Erythroblast (primary cell): ENCODE measurements at places on chromosomes 12 and 14.
A peak's percentile ranks its signal among the peaks of the same experiment; 100 is the strongest.

DNA sequence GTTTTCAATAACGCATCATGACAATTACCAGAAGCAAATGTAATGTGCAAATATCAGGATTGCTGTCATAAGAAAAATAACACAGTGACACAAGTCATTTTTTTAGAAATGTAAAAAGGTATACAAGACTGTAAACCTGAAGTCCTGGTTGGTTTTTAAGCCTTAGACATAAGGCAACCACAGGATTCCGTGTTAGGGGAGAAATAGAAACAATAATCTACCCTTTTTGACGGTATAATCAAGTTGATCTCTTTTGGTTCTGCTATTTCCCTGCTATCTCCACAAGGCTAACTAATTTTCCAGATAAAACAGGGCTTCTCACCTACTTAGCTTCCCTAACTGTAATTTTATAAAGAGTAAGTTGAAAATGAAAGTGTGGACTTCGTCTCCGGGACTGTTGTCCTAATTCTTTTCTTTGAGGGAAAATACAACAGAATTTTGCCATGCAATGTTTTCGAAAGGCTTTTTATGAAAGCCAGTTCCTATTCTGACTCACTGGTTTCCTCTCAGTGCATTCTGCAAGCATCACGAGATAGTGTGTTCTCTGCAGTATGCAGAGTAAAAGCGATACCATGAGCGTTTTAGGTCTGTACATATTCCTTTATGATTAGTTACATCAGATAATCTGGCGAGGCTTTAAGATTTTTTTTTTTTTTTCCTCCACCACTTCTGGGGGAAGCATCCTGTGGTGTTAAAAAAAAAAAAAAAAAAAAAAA lies 10.6 kb downstream of the MYO1H start:
- no peak for DNase-seq

- no peak for DNase-seq
Observed at GRCh38 chr12:78563826-78564225, 300.7 kb upstream of the SYT1 start.

DNA sequence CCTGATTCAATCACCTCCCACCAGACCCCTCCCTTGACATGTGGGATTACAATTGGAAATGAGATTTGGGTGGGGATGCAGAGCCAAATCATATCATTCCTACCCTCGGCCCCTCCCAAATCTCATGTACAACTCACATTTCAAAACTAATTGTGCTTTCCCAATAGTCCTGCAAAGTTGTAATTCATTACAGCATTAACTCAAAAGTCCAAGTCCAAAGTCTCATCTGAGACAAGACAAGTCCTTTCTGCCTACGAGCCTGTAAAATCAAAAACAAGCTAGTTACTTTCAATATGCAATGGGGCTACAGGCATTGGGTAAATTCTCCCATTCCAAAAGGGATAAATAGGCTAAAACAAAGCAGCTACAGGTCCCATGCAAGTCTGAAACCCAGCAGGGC lies 634.6 kb downstream of the SLC6A15 start:
- no peak for DNase-seq

DNA sequence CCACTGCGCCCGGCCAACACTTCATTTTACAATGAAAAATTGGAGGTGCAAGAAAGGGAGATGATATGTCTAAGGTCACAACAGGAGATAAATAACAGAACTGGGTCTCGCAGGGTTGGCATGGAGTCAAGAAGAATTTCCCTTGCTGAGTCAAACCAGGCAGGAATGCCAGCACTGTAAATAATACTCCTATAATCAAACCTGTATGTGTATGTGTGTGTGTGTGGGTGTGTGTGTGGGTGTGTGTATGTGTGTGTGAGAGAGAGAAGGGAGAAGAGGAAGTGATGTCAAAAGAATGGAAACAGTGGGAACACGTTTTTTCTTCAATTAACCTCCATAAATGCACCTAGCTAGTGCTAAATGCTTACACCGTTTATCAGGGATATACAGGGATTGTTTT lies 70.4 kb downstream of the TMEM116 start:
- DNase-seq = no peak

- DNase-seq = no peak
Observed at GRCh38 chr12:41061192-41061591, 126.9 kb upstream of the PDZRN4 start.

GRCh38 chr12:104615048-104615561 lies 158.4 kb downstream of the CHST11 start:
- DNase-seq = no peak

DNA sequence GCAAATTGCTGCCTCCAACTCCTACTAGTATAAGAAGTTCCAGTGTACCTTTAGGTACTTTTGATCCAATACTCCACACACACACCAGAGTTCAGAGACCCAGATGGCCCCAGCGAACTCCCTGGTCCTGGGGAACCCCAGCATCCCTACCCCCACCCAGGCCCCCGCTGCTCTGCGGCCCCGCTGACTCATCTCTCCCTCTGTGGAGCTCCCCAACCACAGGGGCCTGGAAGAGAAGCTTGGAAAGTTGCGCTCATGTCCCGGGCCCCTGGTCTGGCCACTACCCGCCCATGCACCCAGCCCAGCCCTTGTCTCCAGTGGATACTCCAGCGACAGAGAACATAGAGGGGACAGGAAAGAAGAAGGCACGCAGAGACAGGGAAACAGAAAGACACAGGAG lies 4.2 kb upstream of the SP7 start:
- no peak for DNase-seq

DNA sequence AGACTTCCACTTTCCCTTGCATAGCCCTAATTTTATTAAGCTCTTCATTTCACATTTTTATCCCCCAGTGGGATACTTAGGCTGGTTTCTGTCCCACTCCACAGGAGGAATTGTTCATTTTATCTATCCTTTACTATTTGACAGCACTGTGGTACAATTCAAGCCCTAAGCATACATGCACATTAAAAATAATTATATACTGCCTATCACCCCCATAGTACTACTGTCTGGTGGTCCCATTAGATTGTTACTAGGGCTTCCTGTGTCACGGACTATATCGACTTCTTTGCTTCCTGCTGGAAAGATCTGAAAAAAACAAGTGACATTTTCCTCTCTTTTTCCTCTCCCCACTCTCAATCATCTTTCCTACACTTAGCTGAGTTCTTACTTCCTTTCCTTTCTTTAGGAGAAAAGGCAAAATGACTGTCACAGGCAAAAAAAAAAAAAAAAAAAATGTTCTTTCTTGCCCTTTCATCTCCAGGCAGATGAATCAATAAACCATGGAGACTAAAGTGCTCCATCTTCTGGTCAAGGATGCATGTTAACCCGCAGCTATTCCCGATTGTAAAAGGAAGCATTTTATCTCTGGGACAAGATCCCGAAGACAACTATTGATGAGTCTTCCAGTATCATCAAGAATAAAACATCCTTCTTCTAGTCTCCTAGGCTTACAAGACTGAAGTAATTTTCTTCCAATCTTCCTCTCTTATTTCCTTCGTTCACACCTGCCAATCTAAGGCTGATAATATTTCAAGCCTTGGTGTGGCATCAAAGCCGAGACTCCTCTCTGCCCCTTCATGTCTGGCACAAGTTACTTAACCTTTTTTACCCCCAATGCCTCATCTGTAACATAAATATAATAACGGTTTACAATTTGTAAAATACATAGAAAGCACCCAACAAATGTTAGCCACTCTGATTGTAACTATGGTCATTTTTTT lies 94.4 kb upstream of the PLEKHG7 start:
- peak; percentile 33 for DNase-seq

DNA sequence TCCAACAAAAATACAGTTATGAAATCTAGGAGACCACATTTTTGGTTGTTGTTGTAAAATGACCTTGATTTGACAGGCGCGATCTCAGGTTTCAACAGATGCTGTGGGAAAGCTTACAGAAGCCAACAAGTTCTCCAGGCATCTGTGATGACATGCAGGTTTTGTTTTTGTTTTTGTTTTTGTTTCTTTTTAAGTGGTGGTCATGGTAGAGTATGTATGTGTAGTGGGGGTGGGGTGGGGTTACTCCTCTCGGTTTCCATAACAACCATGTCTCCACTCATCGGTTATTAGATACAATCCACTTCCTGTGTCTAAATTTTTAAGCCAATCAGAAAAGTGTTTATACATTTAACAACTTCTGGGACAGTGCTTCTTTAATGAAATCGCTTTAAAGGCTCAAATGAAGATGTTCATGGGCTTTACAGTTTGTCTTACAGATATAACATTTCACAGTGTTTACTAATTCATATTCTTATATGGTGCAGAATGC lies 199.9 kb upstream of the FOXN3 start:
- DNase-seq = peak; percentile 72

GRCh38 chr14:68268719-68269118 lies 449.1 kb downstream of the RAD51B start:
- no peak for DNase-seq

- DNase-seq = no peak
Observed at GRCh38 chr12:50403001-50403440, 2.3 kb downstream of the LARP4 start.
